Stimulated activated CD8-positive, alpha-beta memory T cell treated with anti-CD3 and anti-CD28 coated beads, Interleukin-12 subunit alpha, Interleukin-12 subunit beta, amount 100 ng/mL, for 1 hour (primary cell): ENCODE measurements at places on chromosomes 2 and 18.

DNA sequence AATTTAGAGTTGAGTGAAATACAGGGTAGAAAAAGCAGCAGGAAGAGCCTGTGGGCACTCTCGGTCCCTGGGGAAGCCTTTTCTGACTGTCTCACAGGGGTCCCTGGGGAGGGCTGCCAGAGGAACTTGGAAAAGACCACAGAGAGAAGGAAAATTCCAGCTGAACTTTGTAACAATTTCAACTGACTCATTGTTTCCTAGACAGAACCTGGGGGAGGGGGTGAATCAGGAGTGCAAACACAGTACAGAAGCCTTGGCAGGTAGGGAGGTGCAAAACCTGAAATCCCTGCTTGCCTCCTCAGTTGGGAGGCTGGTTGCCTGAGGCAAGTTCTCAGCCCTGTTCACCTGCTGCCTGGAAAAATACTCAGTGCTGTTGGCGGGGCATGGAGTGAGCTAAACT is 106.8 kb downstream of the GRB14 start:
- DNase-seq: no peak

DNA sequence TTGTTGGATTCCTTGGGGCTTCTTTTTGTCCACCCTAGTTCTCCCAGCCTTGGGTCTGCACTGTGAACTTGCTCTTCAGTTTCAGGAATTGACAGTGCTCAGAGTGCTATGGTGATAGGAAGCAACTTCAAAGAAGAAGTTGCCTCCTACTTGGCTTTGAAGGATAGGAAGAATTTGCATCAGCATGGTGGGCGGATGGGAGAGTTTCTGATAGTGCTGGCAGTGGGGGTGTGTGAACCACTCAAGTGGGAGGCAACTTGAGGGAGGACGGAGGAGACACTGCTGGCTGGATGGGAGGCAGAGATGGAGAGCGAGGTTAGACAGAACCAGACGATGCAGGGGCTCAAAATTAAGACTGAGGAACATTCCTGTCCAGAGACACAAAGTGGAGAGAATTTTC is 164.4 kb upstream of the SKOR2 start:
- DNase-seq: no peak

- no peak for DNase-seq
These were observed 78.5 kb downstream of the EXOC6B start for GRCh38 chr2:72747344-72747743.

DNA sequence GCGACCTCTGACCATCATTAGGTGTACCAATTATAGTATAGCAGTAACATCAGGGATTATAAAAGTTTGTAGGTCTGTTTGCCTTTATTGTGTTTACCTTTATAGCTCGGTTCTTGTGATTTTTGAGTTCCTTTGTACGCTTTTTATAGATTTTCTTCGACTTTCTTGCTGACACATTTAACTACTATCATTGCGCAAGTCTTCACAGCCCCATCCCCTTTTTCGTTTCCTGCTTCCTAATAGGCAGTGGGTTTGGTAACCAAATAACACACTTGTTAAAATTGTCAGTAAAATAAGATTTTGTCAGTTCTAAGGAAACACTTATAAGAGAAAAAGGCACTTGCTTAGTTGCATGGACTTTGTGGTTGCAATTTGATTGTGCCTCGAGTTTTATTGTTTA is 541.5 kb downstream of the LRP1B start:
- no peak for DNase-seq

DNA sequence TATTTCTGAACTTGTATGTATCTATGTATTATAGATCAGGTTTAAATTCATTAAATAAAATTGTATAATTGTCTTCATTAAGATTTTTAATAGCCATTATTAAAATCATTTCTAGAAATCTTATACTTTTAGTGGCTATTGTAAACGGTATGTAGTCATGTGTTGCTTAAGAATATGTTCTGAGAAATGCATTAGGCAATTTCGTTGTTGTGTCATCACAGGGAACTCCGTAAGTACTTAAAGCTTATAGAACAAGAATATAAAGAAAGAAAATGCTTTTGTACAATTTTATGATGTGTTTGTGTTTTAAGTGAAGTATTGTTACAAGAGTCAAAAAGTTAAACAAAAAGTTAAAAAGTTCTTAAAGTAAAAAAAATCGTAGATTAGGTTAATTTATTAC is 765.8 kb downstream of the METTL4 start:
- no peak for DNase-seq

- DNase-seq: no peak
These were observed 222.4 kb upstream of the RAB12 start for GRCh38 chr18:8386669-8387380.

DNA sequence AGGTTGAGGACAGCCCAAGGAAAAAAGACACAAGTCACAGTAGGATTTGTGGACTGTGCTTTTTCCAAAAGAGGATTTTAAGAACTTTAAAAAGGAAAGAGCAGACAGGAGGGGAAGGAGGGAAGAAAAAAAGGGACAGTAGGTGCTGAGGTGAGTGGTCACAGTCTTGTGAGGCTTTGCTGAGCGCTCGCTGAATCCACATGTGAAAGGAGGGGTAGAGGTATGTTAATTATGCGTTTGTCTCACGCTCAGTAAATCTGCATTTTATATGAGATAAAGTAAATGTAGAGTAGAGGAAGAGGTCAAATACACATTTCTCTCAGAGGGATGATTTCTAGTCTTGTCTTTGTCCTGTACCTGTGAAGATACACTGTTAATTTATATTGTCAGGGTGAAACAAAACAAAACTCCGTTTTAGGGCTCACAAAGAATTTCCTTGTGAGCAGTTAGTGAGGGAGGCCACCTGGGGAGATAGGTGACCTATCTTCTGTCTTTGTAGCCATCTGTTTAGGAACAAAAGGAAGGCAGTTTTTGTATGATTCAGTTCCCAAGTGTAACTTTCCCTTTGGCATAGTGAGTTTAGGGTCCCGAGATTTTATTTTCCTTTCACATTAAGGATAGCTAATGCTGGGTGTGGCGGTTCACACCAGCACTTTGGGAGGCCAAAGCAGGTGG is 25.3 kb downstream of the GNAL start:
- no peak for DNase-seq

DNA sequence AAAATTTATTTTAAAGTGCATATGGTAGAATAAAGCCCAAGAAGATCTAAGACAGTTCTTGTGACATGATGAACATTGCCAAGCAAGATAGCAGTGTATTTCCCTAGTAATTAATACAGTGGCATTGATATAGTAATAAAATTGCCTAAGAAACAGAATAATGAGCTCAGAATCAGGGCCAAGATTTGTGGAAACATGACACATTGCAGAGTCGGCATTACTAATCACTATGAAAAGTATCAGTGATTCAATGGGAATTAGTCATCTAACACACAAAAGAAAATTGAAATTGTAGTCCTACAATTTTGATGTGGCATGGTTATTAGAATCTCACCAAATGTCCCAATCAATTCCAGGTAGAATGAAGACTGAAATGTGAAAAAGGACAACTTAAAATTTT is 243.0 kb upstream of the CYRIA start:
- no peak for DNase-seq

GRCh38 chr2:68091439-68092034 is 28.7 kb upstream of the C1D start:
- no peak for DNase-seq

DNA sequence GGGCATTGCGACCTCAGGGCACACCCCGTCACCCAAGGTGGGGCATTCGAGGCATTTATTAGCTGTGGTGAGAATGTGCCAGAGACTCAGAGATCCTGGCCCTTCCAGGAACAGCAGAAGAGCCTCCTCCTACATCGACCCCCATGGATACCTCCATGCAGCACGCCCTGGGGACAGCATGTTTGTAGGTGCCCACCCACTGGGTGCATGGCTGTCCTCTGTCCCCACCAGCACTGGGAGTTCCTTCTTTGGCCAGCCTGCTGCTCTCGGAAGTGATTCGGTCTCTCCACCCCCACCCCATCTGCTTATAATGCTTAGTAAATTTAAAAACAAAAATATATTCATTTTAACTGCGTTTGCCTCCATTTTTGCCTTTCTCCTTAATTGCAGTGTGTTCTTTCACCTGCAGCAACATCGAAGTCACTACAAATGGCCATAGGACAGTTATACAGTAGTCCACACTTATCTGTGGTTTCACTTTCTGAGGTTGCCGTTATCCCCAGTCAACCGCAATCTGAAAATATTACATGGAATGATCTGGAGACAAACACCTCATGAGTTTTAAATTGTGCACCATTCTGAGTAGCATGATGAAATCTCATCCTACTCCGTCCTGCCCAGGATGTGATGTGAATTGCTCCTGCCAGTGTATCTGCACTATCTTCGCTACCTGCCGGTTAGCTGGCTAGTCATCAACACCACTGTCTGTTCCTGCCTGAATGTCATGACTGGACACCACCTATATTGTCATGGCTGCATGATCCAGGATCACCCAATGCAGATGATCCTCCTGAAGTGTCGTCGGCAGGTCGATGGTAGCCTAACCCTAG is 29.6 kb upstream of the ZCCHC2 start:
- no peak for DNase-seq

- DNase-seq: no peak
These were observed 169.9 kb downstream of the BCL11A start for GRCh38 chr2:60383401-60384143.

DNA sequence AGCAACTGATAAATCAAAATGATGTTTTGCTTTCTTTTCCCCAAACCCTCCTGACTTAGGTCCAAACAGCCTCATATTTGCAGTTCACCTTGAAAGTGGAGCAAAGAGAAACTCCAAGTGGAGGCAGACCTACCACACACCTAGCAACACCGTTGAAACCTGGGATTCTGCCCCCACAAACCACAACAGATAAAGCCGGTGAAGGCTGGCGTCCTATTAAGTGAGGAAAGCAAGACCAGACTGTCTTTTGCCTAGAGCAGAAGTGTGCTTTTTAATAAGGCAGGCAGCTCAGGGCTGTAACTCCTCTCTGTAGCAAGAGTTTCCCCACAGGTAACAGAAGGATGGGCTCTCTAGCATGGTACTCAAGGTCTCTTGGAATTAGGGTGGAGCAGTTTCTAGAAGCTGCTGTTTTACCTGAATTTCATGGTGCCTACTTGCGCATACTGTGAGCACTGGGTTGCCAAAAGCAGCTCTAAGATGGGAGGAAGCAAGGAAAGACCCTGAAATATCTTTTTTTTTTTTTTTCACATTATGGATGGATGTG is 336.9 kb downstream of the BCL11A start:
- no peak for DNase-seq

- DNase-seq: no peak
These were observed 75.4 kb downstream of the CD8B2 start for GRCh38 chr2:106562268-106563186.

GRCh38 chr2:199556527-199557285 is 99.0 kb upstream of the SATB2 start:
- DNase-seq: no peak

- DNase-seq: no peak
These were observed 3.4 kb downstream of the ZNF521 start for GRCh38 chr18:25348386-25349130.

DNA sequence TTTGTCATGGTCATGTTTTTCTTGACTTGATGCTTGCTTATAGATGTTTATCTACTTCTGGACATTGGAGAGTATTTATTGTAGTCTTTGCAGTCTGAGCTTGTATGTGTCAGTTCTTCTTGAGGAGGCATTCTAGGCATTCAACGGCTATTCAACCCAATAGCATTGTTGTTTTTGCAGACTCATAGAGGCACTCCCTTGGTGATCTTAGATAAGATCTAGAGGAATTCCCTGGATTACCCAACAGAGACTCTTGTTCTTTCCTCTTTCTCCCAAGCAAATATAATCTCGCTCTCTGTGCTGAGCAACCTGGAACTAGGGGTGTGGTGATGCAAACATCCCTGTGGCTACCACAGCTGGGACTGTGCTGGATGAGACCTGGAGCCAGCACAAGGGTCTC is 40.4 kb downstream of the SYT4 start:
- DNase-seq: no peak

GRCh38 chr2:85154048-85154753 is 21.0 kb downstream of the TCF7L1 start:
- DNase-seq: no peak

- no peak for DNase-seq
These were observed 64.3 kb upstream of the ACSL3 start for GRCh38 chr2:222796413-222797103.

GRCh38 chr2:82182270-82182669 is 1877.7 kb upstream of the LRRTM1 start:
- DNase-seq: no peak

DNA sequence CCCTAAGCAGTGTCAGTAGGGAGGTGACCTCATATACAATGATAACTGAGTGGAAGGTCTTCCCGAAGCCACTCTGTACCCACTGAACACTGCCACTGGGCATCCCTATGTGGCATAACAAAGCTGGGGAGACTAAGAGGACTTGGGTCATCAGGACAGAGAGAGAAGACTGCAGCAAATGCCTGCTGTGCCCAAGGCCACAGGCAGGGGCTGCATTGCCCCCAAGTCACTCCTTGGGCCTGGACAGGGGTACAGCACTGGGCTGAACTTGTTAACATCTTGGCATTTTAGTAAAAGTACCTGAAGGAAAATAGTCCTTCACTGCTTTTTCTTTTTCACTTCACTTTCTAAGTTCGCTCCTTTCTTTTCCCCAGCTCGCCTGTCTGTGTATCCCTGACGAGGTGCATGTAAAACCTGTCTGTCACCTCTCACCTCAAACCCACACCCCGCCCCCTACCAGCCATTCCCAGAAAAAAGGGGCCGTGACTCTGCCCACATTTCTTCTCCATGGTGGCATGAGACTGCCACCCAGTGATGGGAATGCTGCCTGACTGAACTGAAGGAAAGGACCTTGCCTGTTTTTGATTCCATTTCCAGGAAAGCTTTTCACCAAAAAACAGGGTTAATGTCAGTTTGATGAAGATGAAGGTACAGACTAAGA is 62.9 kb downstream of the MTHFD2 start:
- no peak for DNase-seq

DNA sequence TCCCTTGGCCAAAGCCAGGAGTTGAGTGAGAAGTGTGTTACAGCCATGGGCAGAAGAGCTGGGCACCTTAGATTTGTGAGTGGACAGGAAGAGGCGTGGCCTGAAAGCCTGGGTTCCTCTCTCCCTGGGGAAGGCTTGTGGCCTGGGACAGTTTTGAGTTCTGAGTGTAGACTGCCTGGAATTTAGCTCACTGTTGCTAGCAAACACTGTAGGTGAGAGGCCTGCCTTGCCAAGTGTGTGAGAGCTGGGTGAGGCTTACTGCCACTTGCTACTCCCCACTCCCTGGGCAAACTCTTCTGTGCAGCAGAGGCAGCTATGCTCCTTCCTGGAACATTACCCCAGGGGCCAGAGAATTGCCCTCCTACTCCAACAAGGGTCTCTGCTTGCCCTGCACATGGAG is 150.0 kb upstream of the GALNT5 start:
- no peak for DNase-seq

GRCh38 chr2:152097801-152098495 is 896 bp downstream of the CACNB4 start:
- DNase-seq: no peak

DNA sequence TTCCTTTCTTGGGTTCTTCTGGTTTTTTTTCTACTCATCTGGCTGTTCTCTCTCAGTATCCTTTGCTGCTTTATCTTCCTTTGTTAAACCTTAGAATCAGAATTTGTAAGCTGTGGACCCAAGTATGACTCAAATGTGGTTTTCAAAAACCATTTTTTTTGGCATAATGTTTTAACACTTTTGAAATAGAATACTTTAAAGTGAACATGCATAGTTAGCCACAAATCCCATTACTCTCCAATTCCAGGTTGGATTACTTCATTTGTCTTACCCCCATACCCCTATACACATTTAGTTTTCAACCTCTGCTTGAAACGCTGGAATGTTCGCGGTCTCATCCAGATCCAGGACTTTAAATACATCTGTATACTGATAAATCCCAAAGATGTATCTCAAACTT is 29.1 kb downstream of the ALMS1 start:
- DNase-seq: no peak

GRCh38 chr2:105489168-105489878 is 90.5 kb upstream of the FHL2 start:
- DNase-seq: no peak
